ENCODE measurements at places on chromosomes 2 and 18. TPM values are rescaled to one million over a fixed set of nuclear protein-coding genes. Genes with fewer than 3 reads are reported as not detected.
A peak's percentile ranks its signal among the peaks of the same experiment; 100 is the strongest.

Gene COLEC11
- total RNA-seq, result 0.84 TPM

- DNase-seq, result no peak
These were observed 2.5 kb upstream of the MREG start for GRCh38 chr2:216015722-216016464.

DNA sequence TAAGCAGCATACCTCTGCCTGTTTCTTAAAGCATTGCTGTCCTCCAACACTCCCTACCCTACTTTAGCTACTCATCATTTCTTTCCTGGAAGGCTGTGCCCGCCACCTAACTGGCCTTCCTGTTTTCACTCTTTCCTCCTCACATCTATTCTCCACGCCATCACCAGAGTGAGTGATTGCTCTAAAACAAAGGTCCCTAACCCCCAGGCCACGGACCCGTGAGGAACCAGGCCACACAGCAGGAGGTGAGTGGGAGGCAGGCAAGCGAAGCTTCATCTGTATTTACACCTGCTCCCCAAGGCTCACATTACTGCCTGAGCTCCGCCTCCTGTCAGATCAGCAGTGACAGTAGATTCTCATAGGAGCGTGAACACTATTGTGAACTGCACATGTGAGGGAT lies 13.3 kb upstream of the ZEB2 start:
- DNase-seq, result no peak

DNA sequence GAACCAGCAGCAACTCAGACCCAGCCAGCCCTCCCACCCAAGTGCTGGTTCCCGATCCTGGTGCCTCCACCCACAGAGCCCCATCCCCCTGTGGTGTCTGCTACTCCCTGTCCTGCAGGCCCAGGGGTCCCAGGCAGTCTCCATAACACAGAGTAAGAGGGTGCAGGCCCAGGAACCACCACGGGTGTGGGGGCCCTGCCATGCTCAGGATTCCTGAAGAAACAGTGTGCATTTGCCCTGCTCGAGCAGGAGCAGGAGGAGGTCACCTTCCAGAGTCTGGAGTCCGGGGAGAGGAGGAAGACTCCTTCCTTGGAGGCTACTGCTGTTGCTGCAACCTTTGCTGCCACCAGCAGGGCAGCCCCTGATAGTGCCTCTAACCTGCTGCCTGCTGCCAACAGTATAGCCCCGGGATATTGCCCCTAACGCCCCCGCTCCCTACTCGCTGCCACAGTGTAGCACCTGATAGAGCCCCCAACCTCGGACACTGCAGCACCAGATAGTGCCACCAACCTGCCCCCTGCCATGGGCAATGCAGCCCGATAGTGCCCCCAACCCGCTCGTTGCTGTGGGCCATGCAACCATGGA lies 46.8 kb upstream of the ANKRD62 start:
- DNase-seq, result peak; percentile 29

- DNase-seq, result no peak
These were observed 2.1 kb downstream of the EFR3B start for GRCh38 chr2:25044011-25044410.

DNA sequence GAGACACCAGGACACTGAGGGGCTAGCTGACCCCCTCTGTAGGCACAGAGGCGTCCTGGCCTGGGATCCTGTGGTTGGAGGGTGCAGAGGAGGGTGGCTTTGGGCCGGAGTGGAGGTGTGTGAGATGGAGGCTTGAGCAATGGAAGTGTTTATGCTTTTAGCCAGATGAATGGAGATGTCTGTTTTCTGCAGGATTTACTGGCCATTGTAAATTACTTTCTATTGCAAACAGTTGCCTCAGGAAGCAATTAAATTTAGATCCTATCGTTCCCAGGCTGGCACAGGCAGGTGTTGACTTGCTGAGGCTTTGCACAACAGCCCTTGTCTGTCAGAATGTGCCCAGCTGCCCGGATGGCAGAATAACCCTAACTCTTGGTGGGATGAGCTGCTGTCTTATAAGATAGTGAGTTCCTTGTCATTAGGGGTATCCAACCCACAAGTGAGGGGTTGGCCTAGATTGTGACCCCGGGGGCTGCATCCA lies 1.8 kb upstream of the ARID5A start:
- no peak for DNase-seq

Gene SSB
- 82.4 TPM for total RNA-seq

- no peak for DNase-seq
These were observed 61.0 kb downstream of the MYT1L start for GRCh38 chr2:2269989-2270562.

Gene RAB27B
- total RNA-seq, result 57.9 TPM

- DNase-seq, result no peak
These were observed 43.3 kb upstream of the LDLRAD4 start for GRCh38 chr18:13175266-13175665.

Gene CNDP1
- total RNA-seq, result not detected

- DNase-seq, result no peak
These were observed 285.1 kb downstream of the MTX2 start for GRCh38 chr2:176554101-176555048.

GRCh38 chr2:106037262-106037661 lies 156.8 kb downstream of the UXS1 start:
- DNase-seq, result no peak

Gene ASXL3
- total RNA-seq, result 3.1 TPM

Gene HTR2B
- total RNA-seq, result 1.1 TPM

DNA sequence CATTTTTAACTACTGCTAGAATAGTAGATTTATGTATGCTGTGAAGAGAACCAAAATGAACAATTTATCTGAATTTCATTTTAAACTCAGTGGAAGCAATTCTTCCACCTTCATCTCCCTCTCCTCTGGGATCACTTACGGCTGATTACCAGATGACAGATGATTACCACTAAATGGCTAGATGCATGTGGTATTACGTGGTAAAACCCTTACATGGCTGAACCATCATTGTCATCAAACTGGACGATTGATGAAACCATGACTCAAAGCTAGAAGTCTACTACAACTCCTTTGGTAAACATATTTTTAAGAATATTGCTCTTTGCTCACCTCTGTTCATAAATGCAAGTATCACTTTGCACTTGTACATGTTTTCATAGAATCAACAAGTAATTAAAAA lies 48.5 kb upstream of the DOCK10 start:
- DNase-seq, result no peak

Gene ANKRD29
- total RNA-seq, result 51.9 TPM

DNA sequence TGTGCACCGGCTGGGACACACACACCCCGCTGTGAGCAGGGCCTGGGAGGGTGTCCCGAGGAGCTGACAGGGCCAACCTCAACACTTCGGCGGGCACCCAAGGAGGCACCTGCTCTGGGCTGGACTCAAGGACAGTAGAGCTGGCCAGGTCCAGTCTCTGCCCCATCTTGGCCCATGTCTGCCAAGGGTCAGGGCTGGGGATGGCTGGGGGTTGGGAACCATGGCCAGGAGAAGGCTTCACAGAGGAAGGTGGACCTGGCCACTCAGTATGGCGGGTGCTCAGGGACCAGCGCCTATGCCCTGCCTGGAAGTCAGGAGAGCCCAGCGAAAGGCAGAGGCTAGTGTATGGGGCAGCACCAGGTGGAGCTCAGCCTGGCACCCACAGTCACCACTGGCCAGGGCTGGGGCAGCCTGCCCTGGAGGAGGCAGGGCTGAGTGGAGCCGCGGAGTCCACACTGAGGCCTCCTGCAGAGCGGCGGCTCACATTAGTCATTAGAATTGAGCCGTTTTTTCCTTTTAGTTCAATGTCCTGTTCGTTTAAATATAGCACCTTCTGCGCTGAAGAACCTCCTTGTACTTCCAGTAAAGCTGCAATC lies 4.2 kb downstream of the ERFE start:
- DNase-seq, result no peak

Gene GRP
- 1.4 TPM for total RNA-seq

DNA sequence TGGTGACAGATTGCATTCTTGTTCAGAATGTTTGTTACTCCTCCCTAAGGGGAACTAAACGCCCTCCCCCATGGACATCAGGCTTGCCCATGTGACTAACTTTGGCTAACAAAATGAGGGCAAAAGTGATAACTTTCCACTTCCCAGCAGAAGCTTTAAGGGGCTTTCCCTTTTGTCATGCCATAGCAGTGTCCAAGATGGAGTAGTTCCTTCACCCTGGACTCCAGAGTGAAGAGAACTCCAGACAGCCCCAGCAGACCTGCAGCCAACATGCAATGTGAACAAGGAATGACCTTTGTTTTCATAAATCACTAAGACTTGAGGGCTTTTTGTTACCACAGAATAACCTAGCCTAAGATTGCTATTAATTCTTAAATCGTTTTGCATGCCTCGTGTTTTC lies 163.5 kb downstream of the ZEB2 start:
- DNase-seq, result no peak

Gene REG3G
- not detected for total RNA-seq

GRCh38 chr2:181657379-181657778 lies 474 bp upstream of the CERKL start:
- DNase-seq, result no peak

GRCh38 chr2:68031542-68032160 lies 31.2 kb downstream of the C1D start:
- DNase-seq, result no peak

Gene ABCG5
- not detected for total RNA-seq

- peak; percentile 76 for DNase-seq
These were observed 42.1 kb upstream of the TAF1B start for GRCh38 chr2:9800975-9801726.

DNA sequence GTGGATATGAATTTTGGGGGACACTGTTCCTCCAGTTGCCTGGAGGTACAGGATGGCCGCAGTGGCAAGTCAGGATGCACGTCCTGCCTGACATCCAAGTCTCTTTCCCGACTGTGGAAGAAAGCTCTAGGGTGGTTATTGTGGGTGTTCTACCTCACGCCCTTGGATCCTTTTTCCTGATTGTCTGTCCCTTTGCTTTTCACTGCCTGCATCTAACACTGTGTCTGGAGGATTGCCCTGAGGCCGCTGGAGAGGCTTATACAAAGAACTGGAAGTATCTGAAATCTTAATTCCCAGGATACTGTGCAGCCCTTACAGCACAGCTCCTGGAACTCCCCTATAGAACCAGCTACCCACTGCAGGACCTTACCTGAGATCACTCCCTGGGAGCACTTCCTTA lies 250.5 kb downstream of the TFCP2L1 start:
- DNase-seq, result no peak

Gene CCBE1
- total RNA-seq, result 16.0 TPM

Gene FKBP1B
- total RNA-seq, result 9.6 TPM

DNA sequence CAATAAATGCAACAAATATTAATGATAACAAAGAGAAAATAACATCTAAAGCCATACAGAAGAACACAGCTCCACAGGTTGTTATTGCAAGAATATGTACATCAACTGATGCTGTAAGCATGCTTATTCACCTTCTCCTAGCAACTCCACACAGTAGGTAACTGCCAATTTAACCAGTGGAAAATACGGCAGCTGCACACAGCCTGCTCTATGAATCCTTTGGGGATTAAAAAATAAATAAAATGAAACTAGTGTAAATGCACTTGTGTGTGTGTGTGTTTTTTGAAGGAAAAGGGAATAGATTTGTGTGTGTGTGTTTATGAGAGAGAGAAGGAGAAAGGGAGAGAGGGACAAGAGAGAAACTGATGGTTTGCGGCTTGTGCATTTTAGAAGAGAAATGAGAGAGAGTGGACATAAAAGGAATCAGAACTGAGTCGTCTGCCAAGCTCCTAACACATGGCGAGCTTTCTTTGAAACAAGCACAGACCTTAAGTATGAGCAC lies 96.2 kb upstream of the PDE1A start:
- DNase-seq, result no peak

Gene NMS
- total RNA-seq, result not detected

Gene CD207
- total RNA-seq, result 0.73 TPM

DNA sequence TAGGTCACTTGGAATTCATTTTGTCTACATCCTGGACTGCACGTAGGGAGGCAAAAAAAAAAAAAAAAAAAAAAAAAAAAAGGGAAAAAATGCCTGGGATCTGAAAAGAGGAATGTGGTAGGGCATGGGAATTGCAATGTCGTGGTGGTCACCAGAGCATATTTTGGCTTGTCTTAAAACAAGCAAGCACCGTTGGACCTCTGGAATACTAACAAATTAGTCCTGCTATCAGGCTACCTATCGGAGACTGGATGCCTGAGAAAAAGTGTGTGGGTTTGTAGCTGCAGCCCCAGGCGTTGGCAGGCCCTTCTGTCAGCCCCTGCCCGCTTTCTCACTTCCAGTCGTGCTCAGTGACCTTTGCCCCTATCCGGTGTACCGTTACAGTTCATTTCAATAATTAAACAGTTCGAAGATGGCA lies 588.5 kb upstream of the ZEB2 start:
- no peak for DNase-seq

Gene KLHL30
- 0.96 TPM for total RNA-seq

Gene ENOSF1
- 72.7 TPM for total RNA-seq

Gene PPM1G
- total RNA-seq, result 55.5 TPM

DNA sequence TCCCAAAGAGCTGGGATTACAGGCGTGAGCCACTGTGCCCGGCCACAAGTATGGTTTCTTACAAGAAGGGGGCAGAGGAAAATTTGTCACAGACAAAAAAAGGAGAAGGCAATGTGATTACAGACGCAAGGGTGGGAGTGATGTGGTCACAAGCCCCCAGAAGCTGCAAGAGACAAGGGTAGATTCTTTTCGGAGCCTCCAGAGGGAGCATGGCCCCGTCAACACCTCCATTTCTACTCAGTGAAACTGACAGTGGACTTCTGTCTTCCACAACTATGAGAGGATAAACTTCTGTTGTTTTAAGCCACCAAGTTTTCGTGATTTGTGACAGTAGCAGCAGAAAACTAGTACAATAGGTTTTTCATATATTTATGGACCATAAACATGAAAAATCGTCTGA lies 2.1 kb upstream of the TCF7L1 start:
- DNase-seq, result no peak

DNA sequence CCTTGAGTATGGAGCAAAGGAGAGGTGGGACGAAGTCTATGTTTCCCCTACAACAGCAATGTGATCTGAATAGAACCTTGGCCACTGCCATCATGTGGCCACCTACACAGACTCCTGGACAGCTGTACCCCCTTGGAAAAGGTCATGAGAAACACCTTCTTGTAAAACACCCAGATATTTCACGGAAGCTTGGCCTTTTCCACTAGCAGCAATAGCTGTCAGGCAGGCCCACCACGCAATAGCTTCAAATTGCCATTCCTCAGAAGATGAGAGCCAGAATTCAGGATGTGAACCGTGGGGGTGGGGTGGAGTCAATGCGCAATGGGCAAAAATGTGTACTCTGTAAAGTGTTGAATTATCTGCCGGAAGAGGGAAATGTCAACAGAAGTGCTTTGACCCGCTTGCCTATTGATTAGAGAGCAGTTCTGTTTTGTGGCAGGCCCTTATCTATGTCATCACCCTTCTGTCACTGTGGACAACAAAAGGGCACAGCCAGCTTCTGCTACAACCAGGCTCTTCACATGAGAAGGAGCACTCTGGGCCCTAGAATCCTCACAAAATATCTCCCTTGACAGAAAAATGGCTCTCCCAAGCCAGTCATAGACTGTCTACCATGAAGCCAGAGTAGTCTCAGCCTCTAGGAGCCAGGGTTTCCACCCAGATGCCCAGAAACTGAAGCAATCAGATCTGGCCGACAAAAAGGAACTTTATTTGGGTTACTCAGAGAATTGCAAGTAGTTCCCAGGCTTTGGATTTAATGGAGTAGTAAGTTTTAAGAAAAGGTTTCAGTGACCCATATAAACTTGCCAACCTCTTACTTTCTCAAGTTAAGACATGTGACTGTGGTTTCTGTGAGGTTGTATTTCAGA lies 9.5 kb downstream of the INPP1 start:
- no peak for DNase-seq

All from left lung (tissue), 14 donors.